ENCODE measurements at places on chromosomes 2 and 18.

GRCh38 chr18:13371689-13372418, 153.3 kb downstream of the LDLRAD4 start:
- DNase-seq, result no peak

- no peak for DNase-seq
Measured at GRCh38 chr2:109129921-109130722, 1.1 kb downstream of the SH3RF3 start.

DNA sequence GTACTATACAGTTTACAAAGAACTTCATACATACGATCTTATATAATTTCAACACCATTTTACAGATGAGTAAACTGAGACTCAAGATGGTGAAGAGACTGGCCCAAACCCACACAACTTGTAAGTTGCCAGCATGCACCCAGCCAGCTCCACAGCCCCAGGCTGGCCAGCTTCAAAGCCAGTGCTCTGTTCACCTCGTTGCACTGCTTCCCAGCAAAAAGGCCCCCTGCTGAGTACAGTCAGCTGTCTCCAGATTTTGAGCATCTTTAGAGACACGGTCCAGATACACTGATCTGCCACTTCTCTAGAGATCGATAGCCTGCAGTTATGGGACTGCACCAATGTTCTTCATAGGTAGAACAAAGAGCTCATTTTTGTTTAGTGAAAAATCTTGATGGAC, 257.2 kb upstream of the CHAC2 start:
- no peak for DNase-seq

- no peak for DNase-seq
Measured at GRCh38 chr2:458425-458815, 170.5 kb upstream of the ALKAL2 start.

DNA sequence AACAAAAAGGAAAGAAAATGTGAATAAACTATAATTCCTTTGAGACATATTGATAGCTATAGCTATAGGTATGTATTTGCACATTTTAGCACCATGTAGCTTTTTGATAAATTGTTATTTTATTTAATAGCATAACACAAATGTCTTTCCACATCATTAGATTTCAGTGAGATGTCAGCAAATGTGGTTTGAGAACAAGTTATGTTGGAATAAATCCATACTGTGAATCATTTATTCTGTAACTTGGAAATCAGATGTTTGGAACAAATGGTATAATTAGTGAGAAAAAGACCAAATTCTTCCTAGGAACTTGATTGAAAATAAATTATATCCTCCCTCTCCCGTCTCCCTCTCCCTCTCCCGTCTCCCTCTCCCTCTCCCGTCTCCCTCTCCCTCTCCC, 62.8 kb downstream of the NABP1 start:
- DNase-seq, result no peak

GRCh38 chr18:21598726-21599584, 1.5 kb downstream of the ESCO1 start:
- no peak for DNase-seq

- no peak for DNase-seq
Measured at GRCh38 chr2:198137733-198138132, 333.3 kb downstream of the PLCL1 start.

DNA sequence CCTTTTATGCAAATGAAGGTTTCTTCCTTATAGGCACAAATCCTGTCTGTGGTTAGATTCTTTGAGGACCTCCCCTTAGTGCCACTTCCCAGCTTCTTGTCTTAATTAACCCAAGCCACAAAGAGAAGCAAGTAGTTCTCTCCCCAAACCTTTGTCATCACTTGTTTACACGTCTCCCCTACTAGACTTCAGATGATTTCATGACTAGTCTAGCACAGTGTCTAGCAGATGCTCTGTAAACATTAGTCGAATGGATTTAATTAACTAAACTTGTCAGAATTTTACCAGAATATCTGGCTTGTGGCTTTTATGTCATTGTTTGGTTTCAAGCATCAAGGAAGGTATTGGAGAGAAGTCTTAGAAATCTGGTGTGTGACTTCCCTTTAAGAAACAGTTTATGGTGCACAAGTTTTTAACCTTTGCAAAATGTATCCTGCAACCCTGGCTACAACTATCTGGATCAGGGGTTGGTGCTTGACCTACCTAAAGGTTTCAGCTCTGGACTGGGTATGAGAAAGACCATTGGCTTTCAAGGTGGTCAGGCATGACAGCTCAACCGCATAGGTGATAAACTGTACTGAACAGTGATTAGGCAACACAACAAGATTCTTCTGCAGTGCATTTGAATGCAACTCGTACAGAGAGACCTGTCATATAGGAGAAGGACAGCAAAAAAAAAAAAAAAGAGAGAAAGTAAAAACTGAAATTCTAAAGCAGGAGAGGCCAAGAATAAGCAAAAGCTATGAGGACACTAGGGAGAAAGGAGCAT, 93.2 kb upstream of the CCDC150 start:
- DNase-seq, result no peak

DNA sequence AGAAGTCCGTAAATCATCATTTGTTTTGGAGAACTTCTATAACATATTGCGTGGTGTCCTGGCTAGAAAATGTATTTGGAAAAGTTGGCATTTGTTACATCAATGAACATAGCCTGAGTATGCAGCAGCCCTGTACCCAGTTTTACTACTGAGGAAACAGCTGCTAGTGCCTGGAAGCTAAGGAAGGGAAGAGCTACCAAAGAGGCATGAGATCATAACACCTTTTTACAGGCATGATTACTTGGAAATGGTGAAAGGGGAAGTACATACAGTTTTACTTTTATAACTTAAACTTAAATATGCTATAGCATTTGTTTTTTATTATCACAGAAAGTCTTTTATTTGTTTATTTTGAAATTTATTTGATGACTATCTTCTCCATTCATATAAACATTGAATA, 128.4 kb upstream of the MC4R start:
- no peak for DNase-seq

DNA sequence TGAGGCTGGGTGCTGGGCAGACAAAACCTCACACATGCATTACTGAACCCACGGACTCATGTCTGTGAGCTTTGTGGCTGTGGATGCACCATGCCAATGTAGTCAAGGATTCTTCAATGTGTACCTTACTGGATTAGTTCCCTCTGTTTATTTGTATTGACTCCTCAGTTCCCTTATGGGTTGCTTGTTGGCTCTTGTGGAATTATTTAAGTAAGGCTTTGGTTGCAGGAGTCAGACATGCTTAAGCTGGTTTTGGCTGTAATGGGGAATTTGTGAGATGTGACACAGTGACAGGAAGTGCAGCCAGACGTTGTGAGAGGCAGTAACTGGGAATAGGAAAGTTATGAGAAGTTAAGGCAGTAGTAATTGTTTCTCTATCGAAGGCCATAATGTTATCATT, 13.6 kb upstream of the IL1RN start:
- DNase-seq, result no peak

GRCh38 chr2:5617796-5618195, 74.4 kb upstream of the SOX11 start:
- DNase-seq, result no peak

DNA sequence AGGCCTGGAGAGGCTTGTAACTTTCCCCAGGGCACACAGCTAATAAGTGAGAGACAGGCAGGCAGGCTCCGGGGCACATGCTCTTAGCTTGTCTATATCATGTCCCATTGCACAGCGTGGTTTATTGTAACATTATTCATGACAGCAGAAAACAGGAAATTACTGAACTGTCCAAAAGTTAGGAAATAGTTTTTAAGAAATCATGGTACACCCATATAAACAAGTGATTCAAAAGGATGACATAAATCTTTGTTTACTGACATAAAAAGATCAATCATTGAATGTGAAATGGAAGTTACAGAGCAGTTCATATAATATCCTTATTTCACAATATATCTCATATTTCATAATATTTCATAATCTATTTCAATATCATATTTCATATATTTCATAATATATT, 34.3 kb upstream of the TXNDC2 start:
- no peak for DNase-seq

- DNase-seq, result no peak
Measured at GRCh38 chr2:39728941-39729351, 50.1 kb downstream of the THUMPD2 start.

- no peak for DNase-seq
Measured at GRCh38 chr2:141994066-141994465, 136.8 kb downstream of the LRP1B start.

- no peak for DNase-seq
Measured at GRCh38 chr2:96495982-96496629, 9.1 kb downstream of the NEURL3 start.

DNA sequence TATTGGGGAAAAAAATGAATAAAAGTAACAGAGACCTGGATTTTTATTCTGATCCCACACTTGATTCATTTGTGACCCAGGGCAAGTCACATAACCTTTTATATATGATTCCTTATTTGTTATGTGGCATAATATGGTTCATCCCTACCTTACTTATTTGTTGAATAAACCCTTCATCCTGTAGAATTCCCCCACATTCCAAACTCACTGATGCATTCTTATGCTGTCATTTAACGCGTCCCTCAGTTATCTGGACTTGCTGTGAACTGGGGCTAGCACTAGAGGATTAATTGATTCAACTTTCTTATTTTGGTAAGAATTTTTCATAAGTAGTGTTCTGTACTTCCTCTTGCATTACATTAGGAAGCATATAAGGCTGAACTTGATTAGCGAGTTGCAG, 384.7 kb upstream of the RAB12 start:
- no peak for DNase-seq

DNA sequence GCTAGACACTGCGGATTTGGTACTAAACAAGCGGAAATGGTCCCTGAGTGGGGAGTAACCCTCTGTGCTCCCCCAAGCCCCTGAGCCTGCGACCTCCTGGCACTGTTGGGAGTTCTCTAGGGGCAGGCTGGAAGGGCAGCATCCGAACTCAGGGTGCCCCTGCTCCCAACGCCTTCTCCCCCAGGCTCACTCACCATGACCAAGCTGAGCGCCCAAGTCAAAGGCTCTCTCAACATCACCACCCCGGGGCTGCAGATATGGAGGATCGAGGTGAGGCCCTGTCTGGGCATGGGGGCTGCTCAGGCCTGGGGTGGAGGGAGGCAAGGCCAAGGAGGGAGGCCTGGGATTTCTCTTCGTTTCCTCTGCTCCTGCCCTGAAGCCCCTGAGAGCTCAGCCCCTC, 4.7 kb downstream of the VIL1 start:
- DNase-seq, result no peak

DNA sequence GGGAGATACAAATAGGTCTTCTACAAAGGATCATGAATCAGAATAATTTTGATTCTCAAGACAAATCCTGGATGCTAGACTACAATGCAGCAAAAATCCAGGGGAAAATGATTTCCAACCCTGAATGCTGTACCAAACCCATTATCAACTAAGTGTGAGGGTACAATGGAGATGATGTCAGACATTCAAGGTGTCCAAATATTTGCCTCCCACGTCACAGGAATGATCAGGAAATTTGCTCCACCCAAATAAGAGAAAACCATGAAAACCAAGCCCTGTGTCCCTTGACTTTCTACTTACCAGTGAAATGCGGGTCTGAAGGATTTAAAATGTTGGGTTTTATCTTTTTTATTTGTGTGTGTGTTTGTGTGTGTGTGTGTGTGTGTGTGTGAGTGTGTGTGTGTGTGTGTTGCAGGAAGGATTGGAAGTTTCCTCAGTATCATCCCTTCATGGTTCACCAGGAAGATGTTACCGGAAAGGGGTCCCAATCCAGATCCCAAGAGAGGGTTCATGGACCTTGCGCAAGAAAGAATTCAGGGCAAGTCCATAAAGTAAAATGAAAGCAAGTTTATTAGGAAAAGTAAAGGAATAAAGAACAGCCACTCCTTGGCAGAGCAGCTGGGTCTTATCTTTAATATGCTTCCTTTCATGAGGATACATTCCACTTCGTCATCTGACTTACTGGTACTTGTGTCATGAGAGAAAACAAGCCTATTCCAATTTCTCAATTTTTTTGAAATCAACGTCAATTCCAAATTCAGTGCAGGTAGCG, 61.1 kb upstream of the ID2 start:
- DNase-seq, result peak; percentile 25

DNA sequence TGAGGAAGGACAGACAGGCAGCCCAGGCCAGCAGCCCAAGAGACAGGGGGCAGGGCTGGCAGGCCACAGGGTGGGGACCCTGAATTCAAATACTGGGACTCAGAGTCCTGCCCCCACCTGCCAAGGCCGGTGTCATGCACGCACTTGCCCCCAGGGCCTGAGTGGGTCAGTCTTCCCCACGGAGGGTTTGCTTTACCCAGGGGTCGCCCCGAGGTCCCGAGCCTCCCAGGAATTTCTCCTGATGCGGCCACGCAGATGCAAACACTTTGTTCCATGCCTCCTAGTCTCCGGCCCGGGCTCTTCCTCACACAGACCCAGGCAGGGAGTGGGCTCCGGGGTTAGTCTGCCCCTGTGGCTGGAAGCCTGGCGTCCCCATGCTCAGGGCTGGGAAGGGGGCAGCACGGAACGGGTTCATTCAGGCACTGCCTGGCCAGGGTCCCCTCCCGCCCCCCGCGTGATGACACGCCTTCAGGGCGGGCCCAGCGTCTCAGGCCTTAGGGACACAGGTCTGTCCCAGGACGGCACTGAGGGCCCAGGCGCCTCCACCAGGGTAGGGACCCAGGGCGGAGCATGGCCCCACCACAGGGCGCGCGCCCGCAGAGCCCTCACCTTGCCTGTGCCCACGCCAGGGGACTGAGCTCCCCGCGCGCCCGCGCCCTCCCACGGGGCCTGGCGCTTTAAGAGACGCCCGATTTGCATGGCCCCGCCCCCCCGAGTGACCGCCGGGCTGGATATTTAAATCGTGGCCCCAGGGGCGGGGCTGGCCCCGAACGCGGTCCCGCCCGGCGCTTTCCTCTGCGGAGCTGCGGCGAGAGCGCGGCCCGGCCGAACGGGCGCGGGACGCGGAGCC, at the start of gene SNED1:
TSS of gene SNED1 (plus strand) at position 763 of the 850 bp plus-strand sequence. CDS start 220 bp downstream, outside the sequence.
- DNase-seq, result peak; percentile 22

DNA sequence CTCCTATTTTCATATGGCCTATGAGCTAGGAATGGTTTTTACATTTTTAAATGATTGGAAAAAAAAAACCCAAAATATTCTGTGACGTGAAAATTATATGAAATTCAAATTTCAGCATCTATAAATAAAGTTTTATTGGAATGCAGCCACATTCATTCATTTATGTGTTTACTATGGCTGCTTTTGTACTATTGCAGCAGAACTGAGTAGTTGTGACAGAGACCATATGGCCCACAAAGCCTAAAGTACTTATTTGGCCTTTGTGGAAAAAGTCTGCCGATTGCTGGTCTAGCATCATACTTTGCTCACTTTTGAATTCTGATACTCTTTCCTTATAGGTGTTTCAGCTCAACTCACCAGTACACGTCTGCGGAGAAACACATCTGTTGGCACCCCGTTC, 39.0 kb downstream of the MYO3B start:
- no peak for DNase-seq

- DNase-seq, result no peak
Measured at GRCh38 chr2:128245813-128246212, 72.9 kb downstream of the HS6ST1 start.

DNA sequence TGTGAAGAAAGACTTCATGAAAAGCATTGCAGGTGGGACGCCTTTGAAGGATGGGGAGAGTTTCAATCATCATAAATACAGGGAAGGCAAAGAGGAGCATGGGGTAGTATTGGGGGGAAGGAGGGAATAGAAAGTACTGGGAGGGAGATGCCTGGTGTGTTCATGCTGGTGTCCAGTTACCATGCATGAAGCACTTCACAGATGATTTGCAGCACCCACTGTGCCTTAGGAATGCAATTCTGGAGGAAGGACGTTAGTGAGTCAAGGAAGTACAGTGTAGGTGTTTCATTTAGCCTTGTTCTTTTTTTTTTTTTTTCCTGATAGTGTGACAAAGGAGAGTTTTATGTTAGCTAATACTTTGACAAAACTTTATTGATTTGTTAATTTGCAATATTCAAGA, 36.8 kb downstream of the ADAM23 start:
- no peak for DNase-seq

GRCh38 chr2:146068051-146068450, 1548.1 kb upstream of the ZEB2 start:
- DNase-seq, result no peak
